ENCODE measurements at places on chromosomes 13 and 19.
A peak's percentile ranks its signal among the peaks of the same experiment; 100 is the strongest.

DNA sequence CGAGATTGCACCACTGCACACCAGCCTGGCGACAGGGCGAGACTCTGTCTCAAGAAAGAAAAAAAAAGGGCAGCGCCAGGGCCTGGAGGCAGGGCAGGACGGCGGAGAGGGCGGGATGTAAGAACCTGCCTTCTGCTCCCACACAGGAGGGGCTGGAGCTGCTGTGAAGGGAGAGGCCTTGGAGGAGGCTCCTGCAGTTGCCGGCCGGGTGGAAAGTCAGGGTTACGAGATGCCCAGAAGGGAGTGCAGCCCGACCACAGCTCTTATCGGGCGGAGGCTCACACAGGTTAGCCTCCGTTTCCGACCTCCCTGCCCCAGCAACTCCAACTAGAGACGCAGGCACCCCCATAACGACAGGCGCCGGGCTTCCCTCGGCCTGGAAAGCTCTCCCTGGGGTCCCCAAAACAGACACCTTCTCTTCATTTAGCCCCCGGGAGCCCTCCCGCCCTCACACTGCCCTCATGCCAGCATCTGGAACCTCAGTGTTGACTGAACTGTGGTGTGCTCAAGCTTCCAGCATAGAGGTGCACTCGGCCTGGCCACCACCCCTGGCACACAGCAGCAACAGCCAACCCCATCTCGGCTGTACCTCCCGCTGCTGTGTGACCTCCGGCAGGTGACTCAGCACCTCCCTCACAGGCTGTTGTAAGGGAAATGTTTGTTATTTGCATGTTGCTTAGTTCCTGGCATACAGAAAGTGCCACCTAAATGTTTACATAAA, 1.4 kb downstream of the PLPP2 start:
- peak; percentile 13 for DNase-seq

DNA sequence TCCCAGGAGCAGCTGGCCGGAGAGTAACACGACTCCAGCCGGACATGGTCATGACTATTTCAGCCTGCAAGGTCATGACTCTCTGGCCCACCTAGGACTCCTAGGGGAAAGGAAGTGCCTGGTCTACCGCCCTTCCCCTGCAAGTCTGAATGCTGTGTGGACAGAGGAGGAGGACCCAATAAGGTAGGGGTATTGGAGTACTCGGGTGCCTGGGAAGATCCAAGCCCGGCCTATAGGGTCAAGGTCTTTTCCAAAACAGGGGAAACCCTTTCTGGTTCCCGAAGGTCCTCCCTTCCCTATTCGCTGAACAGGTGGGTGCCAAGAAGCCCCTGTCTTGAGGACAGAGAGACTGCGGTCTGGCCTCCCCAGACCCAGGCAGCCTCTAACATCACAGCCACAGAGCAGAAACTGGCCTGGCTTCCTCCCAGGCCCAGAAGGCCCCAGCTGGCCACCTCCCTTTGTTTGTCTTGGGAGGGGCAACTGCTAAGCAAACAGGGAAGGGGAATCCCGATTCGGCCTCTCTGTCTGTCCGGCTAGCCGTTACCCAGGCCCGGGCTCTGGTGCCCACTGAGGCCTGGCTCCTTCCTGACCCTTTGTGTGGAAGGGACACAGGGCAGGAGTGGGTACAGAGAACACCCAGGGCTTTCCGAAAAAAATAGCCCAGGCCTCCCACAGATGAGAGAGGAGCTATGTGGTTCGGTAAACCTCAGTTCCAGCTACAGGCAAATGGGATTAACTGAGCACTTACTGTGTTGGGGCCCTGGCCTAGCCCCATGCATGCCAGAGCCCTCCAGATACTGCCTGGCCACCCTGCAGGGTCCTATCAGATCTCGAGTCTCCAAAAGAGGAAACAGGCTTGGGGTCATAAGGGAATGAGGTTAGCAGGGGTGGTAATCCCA, 5.2 kb upstream of the GRAMD1A start:
- no peak for DNase-seq

DNA sequence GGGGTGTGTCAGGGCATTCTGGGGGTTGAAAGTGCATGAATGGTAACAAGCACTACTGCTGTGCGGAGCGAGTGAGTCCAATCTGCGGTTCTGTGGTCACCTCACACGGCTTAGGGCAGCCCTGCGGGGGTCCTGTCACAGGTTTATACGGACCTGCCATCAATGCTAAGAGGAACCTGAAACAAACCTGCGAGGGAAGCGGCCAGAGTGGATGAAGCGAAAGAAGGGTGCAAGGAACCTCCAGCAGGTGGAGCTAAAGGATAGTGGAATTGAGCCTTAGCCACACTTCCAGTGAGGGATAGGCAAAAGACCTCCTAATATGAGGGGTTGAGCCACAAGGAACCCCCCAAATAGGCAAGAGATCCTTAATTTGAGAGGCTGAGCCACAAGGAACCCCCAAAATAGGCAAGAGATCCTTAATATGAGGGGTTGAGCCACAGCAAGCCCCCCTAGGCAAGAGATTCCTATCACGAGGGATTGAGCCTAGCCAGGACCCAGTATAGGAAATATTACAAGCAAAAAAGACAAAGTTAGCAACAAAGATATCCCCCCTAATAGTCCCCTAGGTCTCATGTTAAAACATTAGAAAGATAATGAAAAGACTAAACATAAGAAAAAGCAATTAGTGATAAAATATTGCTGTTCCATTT, 6.3 kb upstream of the ZNF69 start:
- DNase-seq = peak; percentile 45

- DNase-seq = no peak
Observed at GRCh38 chr13:111359930-111360329, 39.5 kb downstream of the TEX29 start.

- no peak for DNase-seq
Observed at GRCh38 chr13:51623473-51623872, 39.2 kb downstream of the WDFY2 start.

- DNase-seq = peak; percentile 64
Observed at GRCh38 chr19:3176715-3177501, 1.7 kb upstream of the S1PR4 start.

GRCh38 chr13:82658811-82659210, 1223.5 kb downstream of the SLITRK1 start:
- DNase-seq = no peak

DNA sequence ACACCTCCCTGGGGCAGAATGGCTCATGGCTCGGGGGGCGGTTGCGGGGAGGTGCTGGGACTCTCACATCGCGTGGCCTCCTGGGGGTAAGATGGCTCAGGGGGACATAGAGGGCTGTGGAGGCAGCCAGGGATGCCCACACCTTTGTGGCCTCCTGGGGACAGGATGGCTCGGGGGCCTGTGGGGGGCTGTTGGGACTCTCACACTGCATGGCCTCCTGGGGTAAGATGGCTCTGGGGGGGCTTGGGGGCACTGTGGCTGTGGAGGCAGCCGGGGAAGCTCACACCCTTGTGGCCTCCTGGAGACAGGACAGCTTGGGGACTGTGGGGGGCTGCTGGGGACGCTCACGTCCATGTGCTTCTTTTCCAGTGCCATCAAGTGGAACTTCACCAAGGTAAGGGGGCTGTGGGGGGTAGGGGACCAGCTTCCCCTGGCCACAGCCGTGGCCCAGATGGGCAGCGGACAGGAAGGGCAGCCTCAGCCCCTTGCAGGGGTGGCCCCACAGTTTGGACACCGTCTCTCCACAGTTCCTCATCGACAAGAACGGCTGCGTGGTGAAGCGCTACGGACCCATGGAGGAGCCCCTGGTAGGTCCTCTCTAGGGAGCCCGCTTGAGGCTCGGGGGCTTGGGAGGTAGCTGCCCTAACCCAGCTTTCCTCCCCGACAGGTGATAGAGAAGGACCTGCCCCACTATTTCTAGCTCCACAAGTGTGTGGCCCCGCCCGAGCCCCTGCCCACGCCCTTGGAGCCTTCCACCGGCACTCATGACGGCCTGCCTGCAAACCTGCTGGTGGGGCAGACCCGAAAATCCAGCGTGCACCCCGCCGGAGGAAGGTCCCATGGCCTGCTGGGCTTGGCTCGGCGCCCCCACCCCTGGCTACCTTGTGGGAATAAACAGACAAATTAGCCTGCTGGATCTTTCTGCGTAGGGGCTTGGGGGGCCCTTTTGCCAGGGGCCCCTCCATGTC, 2.4 kb downstream of the GPX4 start:
- no peak for DNase-seq

DNA sequence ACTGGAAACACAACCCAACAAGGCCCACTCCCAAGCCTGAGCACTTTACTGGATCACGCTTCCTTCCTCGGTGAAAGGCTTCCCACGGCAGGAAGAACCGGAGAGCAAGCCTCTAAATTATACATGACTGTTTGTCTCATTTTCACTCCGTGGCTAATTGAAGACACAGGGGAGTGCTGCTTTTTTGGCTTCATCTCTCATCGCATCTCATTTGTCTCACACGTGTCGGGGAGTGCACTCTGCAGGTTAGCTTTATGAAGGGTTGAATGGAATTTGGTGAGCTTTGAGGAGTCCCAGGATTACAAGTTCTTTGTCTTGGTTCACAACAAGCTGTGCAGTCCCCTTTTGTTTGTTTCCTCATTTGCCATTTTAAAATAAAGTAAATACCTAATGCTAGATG, 544.6 kb downstream of the GPC6 start:
- no peak for DNase-seq

DNA sequence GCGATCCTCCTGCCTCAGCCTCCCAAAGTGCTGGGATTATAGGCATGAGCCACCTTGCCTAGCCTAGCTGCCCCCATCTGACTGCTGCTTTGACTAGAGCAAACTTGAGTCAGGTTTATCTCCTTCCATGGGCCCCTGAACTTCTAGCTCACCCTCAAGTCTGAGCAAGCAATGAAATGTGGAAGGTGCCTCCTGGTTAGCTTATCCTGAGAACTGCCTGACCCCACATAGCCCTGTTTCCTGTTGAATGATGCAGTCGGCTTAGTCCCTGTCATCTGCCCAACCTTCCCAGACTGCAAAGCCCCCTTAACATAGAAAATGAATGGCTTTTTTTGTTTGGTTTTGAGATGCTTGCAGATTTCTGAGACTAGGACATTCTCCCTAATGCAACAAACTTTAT, 8.9 kb upstream of the TMEM160 start:
- DNase-seq = no peak

GRCh38 chr13:112207129-112207528, 140.2 kb downstream of the SOX1 start:
- DNase-seq = no peak

DNA sequence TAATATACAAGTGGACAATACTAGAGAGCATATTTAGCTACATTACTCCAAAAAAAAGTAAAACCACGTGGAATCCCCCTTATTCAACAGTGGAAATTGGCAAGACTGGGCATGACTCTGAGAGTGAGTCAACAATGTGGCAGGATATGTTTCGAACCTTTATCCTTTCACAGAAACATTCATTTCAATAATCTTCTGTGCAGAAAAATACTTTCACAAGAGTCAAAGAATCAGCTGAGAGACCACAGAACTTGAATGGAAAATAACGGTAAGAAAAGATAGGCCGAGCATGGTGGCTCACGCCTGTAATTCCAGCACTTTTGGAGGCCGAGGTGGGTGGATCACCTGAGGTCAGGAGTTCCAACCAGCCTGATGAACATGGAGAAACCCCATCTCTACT, 25.1 kb upstream of the CD70 start:
- DNase-seq = no peak

DNA sequence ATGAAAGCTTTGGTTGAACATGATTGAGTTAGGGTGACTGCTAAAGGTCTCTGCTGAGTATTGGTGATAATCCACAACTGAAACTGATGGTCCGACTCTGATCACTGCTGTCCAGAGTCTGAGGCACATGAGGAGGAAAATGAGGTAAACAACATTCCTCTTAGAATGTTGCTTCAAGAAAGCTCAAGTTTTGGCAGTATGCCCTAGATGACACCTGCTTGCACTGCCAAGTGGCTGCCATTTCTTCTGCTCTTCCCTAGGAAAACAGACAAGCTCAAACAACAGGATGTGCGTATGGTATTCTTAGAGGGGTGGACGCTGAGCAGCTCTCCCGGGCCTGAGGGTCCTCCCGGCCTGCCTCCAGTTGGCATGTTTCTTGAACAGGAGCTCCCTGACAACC, 15.2 kb upstream of the MTIF3 start:
- DNase-seq = no peak

GRCh38 chr13:40002016-40002415, 346.6 kb downstream of the COG6 start:
- no peak for DNase-seq

DNA sequence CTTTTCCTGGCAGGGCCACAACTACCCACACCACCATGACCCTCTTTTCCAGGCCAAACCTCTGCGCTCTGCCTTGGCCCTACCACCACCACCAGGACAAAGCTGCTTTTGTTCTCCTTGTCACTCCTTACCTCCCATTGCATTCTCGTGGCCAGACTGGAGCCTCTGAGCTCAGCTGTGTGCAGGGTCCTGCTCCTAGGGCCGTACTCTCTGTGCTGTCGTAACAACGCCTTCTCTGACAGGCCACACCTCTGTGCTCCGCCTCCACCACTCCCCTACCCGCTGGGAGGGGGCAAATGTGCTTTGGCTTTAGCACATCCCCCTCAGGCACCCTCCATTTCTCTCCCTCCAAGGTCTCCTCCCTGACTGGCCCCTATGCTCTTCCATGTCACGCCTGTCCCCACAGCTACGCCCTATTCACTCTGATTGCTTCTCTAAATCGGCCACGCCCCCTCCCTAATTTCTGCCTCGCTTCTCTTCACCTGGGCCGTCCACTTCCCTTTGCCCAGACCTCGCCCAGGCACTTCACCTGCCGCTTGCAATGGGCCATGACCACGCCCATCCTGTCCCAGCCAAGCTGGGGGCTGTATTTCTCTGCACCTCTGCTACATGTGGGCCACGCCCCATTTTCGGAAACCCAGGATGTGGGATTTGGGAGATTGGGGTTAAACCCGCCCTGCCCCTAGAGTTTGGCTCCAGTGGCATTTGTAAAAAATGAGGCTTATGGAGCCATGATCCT, 472.3 kb downstream of the KLF12 start:
- no peak for DNase-seq

DNA sequence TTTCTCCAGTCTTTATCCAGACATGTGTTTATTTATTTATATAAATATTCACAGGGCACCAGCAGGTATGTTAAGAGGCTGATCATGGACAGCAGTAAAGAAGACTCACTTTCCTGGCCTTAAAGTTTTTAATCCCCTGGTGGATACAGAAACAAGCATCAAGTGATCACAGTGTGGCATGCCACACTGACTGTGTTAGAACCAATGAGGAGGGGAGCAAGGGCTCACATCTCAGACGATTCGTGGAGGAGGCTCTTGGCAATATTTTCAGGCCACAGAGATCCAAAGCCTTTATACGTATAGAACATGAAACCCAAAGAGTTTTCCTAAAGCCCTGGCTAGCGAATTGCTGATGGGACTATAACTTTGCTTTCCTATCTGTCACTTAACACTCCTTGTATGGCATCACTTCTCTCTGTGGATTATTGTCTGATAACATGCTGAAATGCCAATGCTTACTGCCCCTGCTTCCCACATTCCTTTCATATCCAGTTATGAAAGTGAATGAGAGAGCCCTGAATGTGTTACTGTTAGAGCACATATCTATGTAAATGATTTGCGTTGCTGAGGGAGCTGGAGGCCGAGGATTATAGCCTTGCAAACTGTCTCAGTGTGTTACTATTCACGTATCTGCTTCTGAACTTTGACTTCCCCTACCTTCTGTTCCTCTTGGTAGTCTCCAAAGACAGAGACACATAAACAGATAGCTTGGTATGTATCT, 37.6 kb downstream of the POLR1D start:
- no peak for DNase-seq

- no peak for DNase-seq
Observed at GRCh38 chr19:2807379-2808128, 12.1 kb upstream of the ZNF554 start.

- DNase-seq = no peak
Observed at GRCh38 chr19:39377373-39378362, 13.2 kb downstream of the PAF1 start.

Data from stimulated activated CD8-positive, alpha-beta memory T cell treated with anti-CD3 and anti-CD28 coated beads, Interleukin-12 subunit alpha, Interleukin-12 subunit beta, amount 100 ng/mL, for 1 hour (primary cell).